ENCODE measurements at places on chromosomes 13 and 19.

DNA sequence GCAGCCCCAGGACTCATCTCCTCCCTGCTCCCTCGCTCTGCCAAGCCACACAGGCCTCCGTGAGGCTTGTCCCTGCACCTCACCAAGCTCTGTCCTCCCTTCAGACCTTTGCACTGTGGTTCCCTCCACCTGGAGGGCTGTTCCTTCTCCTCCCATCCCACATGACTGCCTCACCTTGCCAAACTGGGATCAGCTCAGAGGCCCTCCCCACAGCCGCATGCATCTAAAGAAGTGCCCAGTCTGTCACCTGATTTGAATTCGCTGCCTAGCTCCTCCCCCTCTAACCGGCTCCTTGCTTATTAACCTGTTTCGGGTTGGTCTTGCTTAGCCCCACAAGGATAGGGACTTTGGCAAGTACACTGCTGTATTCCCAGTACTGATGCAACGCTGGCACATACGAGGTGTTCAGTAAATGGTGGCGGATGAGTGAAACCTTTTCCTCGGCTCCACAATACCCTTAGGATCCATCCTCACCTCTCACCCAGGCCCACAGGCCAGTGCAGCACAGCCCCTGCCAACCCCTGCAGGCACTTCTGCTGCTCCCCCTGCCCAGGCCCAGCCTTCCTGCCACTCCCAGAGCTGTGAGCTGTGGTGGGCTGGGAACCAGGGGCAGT, 4.4 kb downstream of the AKT2 start:
- no peak for DNase-seq

- DNase-seq = peak; percentile 12
Observed at GRCh38 chr19:52786078-52786463, 520 bp downstream of the ZNF600 start.

GRCh38 chr13:84366506-84366905, 484.2 kb upstream of the SLITRK1 start:
- no peak for DNase-seq

- DNase-seq = no peak
Observed at GRCh38 chr13:58566176-58566575, 934.6 kb downstream of the PCDH17 start.

GRCh38 chr19:6476155-6476895, 5.3 kb downstream of the DENND1C start:
- DNase-seq = peak; percentile 78

DNA sequence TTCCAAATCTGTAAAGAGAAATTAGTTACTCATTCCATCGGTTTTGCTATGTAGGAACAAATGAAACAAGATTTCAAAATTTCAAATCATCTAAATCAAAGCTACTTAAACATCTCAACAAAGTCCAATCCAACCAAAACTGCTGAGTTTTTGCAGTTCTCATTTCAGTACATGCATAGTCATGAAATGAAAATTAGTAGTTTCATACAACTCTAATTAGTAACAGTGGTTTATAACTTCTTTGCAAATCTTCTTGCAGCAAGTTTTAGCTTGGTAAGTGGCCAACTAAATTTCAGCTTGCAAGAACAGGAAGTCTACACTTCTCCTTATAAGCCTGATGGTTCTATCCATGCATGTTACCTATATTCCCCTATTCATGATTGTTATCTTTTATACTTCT, 75.6 kb downstream of the SPRY2 start:
- DNase-seq = no peak

GRCh38 chr19:35790981-35791813, 15.8 kb downstream of the ARHGAP33 start:
- DNase-seq = no peak

- no peak for DNase-seq
Observed at GRCh38 chr19:54373781-54374631, 9.3 kb upstream of the LAIR1 start.
